ENCODE measurements at places on chromosomes 7 and 10. TPM values are rescaled to one million over a fixed set of nuclear protein-coding genes. Genes with fewer than 3 reads are reported as not detected.

DNA sequence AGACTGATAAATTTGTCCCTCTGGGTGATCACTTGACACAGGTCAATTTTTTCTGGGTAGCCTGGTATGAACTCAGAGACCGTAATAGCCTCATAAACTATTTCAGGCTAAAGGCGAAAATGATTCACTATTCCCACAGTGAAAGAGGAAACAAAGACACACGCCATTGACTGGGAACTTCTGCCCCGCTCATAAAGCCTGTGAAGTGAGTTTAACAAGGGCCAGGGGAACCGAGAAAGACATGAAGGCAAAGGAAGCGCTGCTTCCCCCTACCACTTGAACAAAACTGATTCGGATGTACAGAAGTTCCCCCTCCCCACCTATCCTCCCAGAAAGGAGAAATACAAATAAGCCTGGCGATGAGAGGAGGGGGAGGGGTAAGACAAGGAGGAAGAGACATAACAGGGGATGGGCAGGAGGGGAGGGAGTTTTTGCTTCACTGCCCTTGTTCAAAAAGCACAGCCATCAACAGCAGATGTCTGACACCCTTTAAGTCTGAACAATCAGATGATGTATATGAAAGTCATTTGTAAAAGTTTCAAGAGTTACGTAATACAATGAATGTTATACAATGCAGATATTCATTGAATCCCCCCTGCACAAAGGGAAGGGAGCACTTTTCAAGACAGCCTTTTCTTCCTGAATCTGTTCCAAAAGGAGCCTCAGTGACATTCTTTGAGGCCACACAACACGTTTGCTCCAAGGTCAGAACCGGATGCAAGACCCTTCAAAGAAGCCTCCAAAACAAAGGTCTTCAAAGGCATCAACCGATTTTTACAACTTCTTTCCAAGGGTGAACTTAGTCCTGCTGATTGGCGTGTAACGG, 734 bp downstream of the ABCB4 start:
- no peak for DNase-seq
- H3K27me3 ChIP-seq: no peaks in the 10 kb centered on the region
- H3K27ac ChIP-seq: no peak overlapping the region
- no peaks in the 10 kb centered on the region for H3K36me3 ChIP-seq

- no peaks in the 10 kb centered on the region for H3K4me1 ChIP-seq
- DNase-seq: no peak
- H3K4me3 ChIP-seq: no peak overlapping the region
Measured at GRCh38 chr7:66837007-66837406, 84.0 kb upstream of the TMEM248 start.

DNA sequence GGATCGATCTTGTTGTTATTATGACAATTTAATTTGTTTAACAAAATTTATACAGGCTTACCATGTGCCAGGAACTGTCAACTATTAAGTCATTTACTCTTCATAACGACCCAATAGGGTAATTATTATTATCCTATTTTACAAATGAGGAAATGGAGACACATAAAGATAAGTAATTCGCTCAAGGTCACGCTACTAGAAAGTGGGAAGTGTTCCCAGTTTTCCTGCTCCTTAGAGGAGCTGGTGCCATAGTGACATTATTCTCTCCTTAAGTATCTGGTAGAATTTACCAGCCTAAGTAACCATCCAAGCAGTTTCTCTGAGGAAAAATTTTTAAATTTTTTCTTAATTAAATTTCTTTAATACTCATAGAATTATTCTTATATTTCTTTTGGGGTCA, 360.9 kb upstream of the RNF32 start:
- H3K27me3 ChIP-seq: no peaks in the 10 kb centered on the region
- no peaks in the 10 kb centered on the region for H3K4me1 ChIP-seq
- no peak overlapping the region for H3K4me3 ChIP-seq

DNA sequence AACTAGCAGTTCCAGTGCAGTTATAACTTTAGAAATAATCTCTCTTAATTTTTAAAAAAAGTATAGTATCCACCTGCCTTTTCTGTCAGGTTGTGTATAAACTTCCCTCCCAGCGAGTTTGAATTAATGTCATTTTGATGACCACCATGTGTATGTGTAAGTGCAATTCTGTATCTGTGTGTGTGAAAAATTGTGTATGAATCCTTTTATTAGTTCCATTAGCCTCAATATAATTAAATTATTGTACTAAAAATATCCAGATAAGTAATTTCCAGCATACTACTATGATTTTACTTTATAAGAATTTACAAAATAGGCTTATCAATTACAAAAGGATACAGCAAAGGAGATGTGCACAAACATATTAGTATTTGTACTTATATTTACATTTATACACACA, 421.1 kb upstream of the LRGUK start:
- no peaks in the 10 kb centered on the region for H3K27me3 ChIP-seq
- H3K27ac ChIP-seq: no peak overlapping the region
- H3K4me3 ChIP-seq: no peak overlapping the region
- H3K4me1 ChIP-seq: no peaks in the 10 kb centered on the region
- DNase-seq: no peak

DNA sequence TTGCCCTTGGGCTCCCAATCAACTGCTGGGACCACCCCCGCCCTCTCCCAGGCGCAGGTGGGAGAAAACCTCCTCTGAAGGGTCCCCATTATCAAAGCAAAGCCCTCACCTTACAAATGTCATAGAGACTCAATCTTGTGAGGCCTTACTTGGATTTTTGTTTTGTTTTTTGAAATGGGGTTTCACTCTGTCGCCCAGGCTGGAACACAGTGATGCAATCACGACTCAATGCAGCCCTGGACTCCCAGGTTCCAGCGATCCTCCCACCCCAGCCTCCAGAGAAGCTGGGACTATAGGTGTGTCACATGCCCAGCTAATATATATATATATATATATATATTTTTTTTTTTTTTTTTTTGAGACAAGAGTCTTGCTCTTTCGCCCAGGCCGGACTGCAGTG, 57.5 kb upstream of the WIPI2 start:
- H3K36me3 ChIP-seq: no peaks in the 10 kb centered on the region
- no peaks in the 10 kb centered on the region for H3K4me1 ChIP-seq
- no peak overlapping the region for H3K27ac ChIP-seq
- no peak for DNase-seq
- no peak overlapping the region for H3K4me3 ChIP-seq
- no peaks in the 10 kb centered on the region for H3K27me3 ChIP-seq

GRCh38 chr10:69826094-69826493, 24.4 kb downstream of the COL13A1 start:
- no peak overlapping the region for H3K4me3 ChIP-seq
- H3K4me1 ChIP-seq: no peaks in the 10 kb centered on the region
- H3K27me3 ChIP-seq: no peaks in the 10 kb centered on the region
- no peaks in the 10 kb centered on the region for H3K36me3 ChIP-seq
- no peak overlapping the region for H3K27ac ChIP-seq

- H3K4me3 ChIP-seq: no peak overlapping the region
- no peak for DNase-seq
- H3K4me1 ChIP-seq: peaks cover 8% of the 10 kb centered on the region
- no peaks in the 10 kb centered on the region for H3K27me3 ChIP-seq
- H3K36me3 ChIP-seq: no peaks in the 10 kb centered on the region
- H3K27ac ChIP-seq: peak overlapping the region; percentile 70
Measured at GRCh38 chr7:80883154-80884025, 35.5 kb downstream of the SEMA3C start.

DNA sequence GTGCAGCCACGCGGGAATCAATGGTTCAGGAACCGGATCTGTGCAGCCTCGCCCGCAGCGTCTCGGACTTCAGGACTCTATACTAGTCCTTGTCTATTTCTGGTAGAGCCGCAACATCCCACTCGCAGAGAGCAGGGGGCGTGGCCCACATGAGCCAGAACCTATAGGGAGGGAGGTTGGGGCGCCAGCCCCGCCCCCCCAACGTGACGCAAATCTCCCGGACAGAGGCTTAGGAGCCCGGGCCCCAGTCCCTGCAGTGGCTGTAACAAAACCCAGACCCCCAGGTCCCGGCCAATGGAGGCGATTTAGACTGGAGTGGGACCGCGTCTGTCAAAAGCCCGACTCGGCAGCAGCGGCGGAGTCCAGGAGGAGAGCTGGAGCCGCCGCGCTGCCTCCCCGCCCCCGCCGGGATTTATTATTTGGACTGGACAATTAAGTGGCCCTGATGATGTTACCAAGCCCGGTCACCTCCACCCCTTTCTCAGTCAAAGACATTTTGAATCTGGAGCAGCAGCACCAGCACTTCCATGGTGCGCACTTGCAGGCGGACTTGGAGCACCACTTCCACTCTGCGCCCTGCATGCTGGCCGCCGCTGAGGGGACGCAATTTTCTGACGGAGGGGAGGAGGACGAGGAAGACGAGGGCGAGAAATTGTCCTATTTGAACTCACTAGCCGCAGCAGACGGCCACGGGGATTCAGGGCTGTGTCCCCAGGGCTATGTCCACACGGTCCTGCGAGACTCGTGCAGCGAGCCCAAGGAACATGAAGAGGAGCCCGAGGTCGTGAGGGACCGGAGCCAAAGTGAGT, at the start of gene NKX2-3:
Gene NKX2-3, plus strand, starts transcription at position 256 of the 809 bp plus-strand sequence. Its CDS starts 190 bp downstream, at position 446.
- H3K27me3 ChIP-seq: peaks cover 92% of the 10 kb centered on the region
- no peak within 1 kb of the TSS for H3K27ac ChIP-seq
- H3K4me1 ChIP-seq: peaks cover 27% of the 10 kb centered on the region
- no peaks in the 10 kb centered on the region for H3K36me3 ChIP-seq
- no peak within 1 kb of the TSS for H3K4me3 ChIP-seq

DNA sequence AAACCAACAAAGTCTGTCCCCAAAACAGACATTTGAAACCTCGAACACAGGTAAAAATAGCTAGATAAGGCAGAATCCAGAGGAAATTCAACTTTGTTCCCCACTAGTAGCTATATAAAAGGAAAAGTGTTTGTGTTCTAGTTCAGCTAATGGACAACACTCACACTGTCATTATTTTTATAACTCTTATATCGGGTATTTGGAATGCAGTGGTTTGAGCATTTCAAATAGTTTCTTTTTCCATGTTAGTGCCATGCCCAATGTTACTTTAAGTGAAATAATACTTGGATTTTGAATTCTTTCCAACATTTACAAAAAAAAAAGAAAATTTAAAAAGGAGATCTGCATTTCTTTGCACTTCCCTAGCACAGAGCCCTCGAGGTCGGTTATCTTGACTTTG, 213.6 kb downstream of the DOCK4 start:
- no peak for DNase-seq
- no peaks in the 10 kb centered on the region for H3K27me3 ChIP-seq

DNA sequence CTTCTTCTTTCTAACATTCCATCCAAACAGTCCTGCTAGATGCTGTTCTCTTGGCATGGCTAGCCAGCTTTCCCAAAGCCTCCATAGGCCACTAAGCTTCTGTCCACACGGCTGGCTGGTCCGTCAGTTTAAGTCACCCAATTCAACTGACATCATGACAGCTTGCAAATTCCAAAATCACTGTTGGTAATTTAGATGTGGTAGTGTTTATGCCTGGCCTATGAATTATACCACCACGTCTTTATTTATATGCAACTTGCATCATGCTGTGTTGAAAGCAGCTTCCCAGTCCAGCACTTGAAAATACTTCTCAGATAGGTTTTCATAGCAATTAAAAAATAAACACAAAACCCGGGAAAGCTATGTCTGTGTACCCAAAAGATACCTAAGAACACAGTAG, 2.2 kb upstream of the VIM start:
- H3K4me1 ChIP-seq: no peaks in the 10 kb centered on the region
- no peak overlapping the region for H3K4me3 ChIP-seq
- no peaks in the 10 kb centered on the region for H3K36me3 ChIP-seq
- H3K27ac ChIP-seq: no peak overlapping the region
- no peak for DNase-seq

GRCh38 chr7:141416650-141417270, 134.4 kb upstream of the AGK start:
- no peaks in the 10 kb centered on the region for H3K36me3 ChIP-seq
- no peak for DNase-seq
- no peak overlapping the region for H3K27ac ChIP-seq
- no peaks in the 10 kb centered on the region for H3K4me1 ChIP-seq

GRCh38 chr10:75708060-75708459, 276.6 kb downstream of the LRMDA start:
- no peaks in the 10 kb centered on the region for H3K36me3 ChIP-seq
- no peak for DNase-seq
- no peaks in the 10 kb centered on the region for H3K4me1 ChIP-seq
- no peaks in the 10 kb centered on the region for H3K27me3 ChIP-seq

GRCh38 chr10:83647526-83647925, 491.8 kb upstream of the GHITM start:
- H3K36me3 ChIP-seq: no peaks in the 10 kb centered on the region
- no peaks in the 10 kb centered on the region for H3K4me1 ChIP-seq
- no peak for DNase-seq

DNA sequence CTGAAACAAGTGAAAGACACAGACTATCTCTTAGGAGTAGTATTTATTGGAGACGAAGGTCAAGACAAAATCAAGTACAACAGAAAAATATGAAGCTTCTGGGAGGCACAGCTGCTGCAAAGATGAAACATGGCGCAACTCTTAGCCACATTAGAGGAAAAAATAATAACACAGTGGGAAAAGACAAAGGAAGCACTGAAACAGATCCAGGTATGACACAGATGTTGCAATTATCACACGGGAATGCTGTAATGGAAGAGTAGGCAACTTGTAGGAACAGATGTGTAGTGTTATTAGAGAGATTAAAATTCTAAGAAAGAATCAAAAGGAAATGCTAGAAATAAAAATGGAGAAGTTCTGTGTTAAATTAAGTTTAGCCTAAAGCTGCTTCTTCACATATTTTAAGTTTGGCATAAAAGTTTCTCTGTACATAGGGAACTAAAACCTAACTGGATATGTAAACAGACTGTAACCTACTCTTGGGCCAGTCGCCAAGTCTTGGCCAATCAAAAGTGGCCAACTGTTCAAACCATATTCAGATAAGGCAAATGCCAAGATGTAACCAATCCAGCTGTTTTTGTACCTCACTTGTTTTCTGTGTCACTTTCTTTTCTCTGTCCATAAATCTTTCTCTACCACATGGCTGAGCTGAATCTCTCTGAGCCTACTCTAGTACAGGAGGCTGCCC, 1132.0 kb upstream of the LRRTM3 start:
- DNase-seq: no peak
- H3K4me1 ChIP-seq: no peaks in the 10 kb centered on the region
- no peak overlapping the region for H3K27ac ChIP-seq
- H3K4me3 ChIP-seq: no peak overlapping the region
- H3K36me3 ChIP-seq: no peaks in the 10 kb centered on the region

- no peak for DNase-seq
- no peaks in the 10 kb centered on the region for H3K27me3 ChIP-seq
- H3K4me3 ChIP-seq: no peak overlapping the region
- no peaks in the 10 kb centered on the region for H3K36me3 ChIP-seq
Measured at GRCh38 chr7:77553123-77553522, 16.0 kb downstream of the PTPN12 start.

DNA sequence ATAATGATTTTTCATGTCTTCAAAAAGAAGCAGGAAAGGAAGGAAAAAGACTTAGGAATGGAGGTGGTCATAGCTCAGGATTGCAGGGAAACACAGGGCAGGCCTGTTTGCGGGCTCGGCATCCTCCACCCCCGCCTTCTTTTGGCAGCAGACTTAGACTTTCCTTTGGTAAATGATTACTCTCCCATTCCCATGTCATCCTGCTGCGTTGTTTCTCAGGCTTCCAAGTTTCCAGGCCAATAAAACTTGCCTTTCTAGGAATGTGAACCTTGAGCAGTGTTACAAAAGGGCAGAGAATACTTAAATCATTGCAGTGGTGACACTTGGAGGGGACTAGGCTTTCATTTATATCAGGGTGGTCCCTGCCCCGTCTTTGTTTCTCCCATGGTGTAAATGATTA, 34.0 kb upstream of the DGKB start:
- DNase-seq: peak; percentile 47
- no peaks in the 10 kb centered on the region for H3K27me3 ChIP-seq
- peak overlapping the region; percentile 41 for H3K27ac ChIP-seq
- H3K4me1 ChIP-seq: no peaks in the 10 kb centered on the region

GRCh38 chr10:114519306-114519669, 115.0 kb upstream of the AFAP1L2 start:
- DNase-seq: no peak
- H3K27ac ChIP-seq: no peak overlapping the region
- H3K27me3 ChIP-seq: no peaks in the 10 kb centered on the region
- no peaks in the 10 kb centered on the region for H3K4me1 ChIP-seq

OR2A42 gene
- total RNA-seq: 0.15 TPM

SPDYE5 gene
- total RNA-seq: not detected
